ENCODE measurements at places on chromosomes 2 and 18.

DNA sequence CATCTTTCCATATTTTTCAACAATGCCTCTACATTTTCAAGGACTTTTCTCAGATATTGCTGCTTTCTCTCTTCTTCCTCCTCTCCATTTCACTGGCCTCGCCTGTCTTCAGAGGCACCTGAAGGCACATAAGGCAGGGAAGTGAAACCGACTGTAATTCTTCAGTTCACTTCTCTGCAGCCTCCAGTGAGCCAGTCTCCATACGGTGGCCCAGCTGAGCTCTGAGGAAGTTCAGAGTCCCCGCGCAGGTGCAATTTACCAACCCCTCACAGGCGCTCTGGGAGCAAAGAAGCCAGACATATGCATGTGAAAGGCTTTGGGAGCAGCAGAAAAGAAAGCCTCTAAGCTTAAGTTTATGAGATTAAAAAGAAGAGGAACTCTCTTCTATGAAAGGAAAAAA is 12.4 kb downstream of the KLHL14 start:
- no peak for DNase-seq

GRCh38 chr2:147826278-147827087 is 18.3 kb upstream of the ACVR2A start:
- no peak for DNase-seq

DNA sequence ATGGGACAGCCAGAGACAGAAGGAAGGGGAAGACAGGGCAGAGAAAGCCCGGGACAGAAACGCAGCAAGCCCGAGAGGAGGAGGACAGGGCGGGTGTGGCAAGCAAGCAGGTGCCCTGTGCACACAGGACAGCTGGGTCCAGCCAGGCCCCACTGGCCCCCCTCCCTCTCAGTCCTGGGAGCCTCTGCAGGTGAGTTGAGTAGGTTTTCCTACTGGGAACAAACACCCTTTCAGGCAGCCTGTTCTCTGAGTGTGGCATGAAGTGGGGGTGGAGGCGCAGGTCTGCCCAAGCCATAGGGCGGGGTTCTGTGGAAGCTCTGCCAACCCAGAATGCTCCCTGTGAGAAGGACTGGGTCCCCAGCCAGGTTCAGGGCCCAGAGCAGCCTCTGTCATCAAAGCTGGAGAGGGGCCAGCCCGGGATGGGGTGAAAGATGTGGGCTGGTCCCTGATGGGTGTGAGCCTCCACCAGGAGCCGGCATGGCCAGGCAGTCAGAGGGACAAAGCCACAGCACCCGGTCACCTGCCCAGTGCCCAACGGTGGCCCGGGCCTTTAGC is 129.4 kb downstream of the TFCP2L1 start:
- no peak for DNase-seq

DNA sequence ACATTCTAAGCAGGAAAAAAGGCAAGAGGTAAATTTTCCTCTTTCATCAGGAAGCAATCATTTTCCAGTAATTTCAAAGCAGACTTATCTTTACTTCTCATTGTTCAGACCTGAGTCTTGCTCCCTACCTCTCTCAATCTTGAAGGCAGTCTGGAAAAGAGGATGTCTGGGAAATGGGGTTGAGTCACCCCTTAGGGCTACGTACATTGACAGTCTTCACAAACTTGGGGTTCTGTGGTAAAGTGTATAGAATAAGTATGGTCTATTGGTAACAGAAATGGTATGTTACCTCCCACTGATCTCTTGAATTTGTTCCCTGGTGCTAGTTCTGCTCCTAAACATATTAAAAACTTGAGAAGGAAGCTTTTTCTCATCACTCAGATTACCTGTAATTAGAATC is 361.3 kb downstream of the SS18 start:
- DNase-seq: no peak

All from stimulated activated CD8-positive, alpha-beta memory T cell treated with anti-CD3 and anti-CD28 coated beads, Interleukin-12 subunit alpha, Interleukin-12 subunit beta, amount 100 ng/mL, for 1 hour (primary cell).